ENCODE measurements at places on chromosomes 7 and 10.

DNA sequence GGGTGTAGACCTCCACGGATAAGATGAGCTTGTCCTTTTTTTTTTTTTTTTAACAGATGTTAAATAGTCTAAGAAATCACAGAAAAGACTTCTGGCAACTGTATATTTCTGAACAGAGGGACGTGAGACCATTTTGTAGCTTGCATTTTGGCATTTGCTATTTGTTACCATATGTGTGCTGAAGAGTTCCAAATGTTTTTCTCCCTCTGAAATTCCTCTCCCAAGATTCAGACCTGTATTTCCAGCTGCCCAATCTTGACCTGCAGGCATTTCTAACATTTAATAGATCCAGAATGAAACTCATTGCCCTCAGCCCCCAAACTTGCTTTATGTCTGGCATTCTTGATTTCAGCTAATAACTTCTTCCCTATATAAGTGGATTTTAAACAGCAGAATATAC is 223.1 kb upstream of the FZD1 start:
- DNase-seq = no peak

- no peak for DNase-seq
Observed at GRCh38 chr7:105738133-105738532, 138.3 kb downstream of the ATXN7L1 start.

- no peak for DNase-seq
Observed at GRCh38 chr10:70899096-70899495, 10.7 kb upstream of the PCBD1 start.

DNA sequence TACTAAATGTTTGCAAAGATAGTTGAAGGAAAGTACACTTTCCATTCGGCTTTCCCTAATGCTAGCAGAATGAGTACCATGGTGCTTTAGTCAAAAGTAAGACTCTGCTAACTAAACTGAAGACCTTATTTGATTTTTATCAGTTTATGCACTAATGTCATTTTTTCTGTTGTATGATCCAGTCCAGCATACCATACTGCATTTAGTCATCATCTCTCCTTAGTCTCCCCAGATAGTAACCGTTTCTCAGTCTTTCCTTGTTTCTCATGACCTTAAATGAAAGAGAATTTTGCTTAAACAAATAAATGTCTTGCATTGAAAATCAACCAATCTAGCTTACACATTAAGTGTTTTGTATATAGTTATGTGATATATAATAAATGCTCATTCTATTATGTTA is 529.5 kb upstream of the SEMA3D start:
- no peak for DNase-seq

DNA sequence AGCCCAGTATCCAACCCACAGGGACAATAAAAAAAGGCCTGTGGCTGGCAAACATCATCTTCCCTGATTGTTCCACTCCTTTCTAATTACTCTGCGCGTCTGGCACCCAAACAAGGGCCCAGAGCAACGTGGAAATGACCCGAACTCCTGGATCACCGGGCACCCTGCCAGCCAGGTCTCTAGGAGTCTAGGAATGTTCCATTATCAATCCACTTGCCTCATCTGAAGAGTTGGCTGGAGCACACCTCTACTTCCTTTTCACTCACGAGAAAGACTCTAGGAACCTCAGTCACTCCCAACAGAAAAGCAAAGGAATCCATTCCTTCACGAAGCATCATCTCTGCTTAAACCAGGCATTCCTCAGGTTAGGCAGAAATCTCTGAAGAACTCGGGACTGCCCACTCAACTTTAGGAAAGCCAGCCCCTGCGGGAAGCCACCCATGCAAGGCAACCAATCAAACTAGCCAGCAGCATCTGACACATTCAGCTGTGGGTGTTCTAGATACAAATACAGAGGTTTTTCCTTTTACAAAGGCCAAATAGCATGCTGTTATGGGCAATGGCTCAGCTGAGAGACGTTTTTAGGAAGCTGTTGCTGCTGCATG is 37.7 kb downstream of the ATXN7L1 start:
- DNase-seq = no peak

- DNase-seq = no peak
Observed at GRCh38 chr10:33939892-33940291, 605.4 kb upstream of the NRP1 start.

DNA sequence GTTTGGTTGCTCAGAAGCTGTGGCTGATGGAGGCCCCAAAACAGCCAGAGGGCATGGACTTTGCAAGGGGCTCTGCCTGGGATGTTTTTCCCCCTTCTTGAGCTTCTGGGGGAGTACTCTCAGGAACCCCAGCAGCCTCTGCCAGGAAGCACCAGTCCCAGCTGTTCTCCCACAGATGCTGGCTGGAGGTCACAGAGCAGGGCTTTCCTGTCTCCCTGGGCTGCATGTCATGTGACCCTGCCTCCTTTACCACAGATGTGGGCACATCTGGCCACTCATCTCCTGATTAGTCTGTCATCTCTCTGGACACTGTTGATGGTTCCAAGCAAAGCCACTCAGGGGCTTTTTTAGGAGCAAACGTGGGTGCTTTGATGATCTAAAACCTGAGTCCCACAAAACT is 136.7 kb downstream of the NEURL1 start:
- DNase-seq = no peak

DNA sequence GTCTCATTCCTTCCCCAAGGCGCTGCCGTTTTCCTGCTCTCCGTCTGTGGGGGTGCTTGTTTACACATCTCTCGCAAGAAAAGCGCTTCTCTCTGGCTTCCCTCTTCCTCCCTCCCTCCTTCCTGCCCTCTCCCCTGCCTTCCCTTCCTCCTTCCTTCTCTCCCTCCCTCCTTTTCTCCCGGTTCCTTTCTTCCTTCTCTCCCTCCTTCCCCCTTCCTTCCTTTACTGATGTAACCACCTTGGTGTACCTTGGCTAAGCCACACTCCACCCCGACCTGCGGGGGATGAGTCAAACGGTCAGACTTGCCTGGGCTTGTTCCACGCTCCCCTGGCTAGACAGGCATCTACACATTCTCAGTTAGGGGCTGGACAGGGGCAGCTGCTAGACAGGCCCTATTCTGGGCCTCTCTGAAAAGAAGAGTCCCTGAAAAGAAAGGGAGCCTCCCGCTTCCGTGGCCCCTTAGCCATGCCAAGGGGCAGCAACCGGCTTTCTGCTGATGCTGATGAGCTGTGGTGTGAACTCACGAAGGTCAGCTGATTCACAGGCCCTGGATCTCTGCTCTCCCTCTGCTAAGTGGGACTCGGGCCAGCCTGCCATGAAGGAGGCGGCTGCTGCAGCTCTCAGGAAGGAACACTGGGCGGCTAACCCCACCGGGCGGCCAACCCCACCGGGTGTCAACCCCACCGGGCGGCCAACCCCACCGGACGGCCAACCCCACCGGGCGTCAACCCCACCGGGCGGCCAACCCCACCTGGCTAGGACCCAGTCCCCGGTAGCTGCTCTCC is 216.8 kb downstream of the TCERG1L start:
- no peak for DNase-seq

DNA sequence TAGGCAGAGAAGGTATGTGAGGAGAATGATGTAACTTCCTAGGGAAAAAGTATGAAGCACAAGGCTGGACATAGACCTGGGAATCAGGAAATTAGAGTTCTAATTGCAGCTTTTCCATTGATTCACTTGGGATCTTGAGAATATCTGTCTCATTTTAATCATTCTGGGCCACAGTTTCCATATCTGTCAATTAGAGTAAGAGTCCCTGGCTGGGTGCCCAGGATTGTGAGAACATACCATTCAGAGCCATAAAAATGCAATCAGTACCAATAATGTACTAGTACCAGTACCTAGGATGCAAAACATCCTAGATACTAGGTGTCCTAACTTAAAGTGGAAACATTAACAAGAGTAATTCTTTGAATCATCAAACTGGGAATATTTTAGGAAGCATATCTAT is 29.6 kb downstream of the CAV1 start:
- no peak for DNase-seq

- no peak for DNase-seq
Observed at GRCh38 chr7:129719980-129720732, 108.6 kb downstream of the NRF1 start.

DNA sequence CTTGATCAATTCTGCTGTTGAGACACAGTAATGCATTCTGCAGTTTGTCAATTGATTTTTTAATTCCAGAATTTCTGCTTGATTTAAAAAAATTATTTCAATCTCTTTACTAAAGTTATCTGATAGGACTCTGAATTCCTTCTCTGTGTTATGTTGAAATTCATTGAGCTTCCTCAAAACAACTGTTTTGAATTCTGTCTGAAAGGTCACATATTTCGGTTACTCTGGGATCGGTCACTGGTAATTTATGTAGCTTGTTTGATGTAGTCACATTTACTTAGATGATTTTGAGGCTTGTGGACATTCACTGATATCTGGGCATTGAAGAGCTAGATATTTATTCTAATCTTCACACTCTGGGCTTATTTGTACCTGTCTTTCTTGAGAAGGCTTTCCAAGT is 67.2 kb upstream of the NME8 start:
- no peak for DNase-seq

- no peak for DNase-seq
Observed at GRCh38 chr7:152925412-152926147, 166.0 kb downstream of the ACTR3B start.

DNA sequence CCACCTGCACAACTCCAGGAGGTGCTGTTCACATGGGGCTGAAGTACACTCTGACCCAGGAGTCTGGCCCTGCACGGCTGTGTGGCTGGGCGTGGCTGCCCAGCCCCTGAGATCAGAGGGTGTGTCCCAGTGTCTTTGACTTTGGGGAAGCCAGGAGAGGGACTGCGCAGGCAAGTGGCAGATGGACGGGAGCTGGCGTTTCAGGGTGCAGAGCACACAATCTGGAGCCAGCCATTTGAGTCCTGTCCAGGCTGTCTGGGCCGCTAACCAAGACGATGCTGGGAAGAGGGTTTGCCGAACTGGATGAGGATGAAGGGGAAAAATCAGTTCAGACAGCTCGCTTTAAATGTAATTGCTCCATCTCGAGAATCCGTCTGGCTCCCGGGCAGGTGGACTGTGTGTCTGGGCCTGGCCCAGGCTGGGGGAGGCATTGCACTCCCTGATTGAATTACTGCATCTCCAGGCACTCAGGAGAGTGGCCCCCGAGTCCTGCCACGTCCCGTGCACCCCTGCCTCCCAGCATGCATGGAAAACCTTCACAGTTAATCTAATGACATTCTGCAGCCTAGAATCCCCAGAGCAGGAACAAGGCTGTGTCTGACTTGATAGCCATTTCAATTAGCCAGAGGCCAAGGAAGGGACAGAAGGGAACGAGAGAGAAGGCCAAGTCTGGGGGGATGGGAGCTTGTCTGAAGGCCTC is 120.8 kb upstream of the NANOS1 start:
- no peak for DNase-seq

DNA sequence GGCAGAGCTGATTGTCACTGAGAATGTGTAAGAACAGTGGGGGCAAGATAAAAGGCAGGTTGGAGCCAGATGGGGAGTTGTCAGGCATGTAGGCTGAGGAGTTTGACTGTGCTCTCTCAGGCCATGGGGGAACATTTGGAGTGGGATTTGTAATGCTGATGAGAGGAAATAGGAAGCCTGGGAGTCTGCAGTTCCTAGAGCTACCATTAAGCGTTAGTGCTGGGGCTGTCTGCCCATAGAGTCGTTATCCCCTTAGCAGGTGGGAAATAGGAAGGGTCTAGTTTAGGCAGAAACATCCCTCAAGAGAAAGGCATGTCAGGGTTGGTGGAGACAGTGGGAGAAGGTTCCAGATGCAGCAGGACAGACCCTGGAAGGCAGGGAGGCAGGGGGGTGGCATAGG is 75.5 kb downstream of the RPS24 start:
- DNase-seq = no peak

- DNase-seq = no peak
Observed at GRCh38 chr10:76675561-76675950, 962.1 kb downstream of the KCNMA1 start.

- DNase-seq = no peak
Observed at GRCh38 chr10:110212119-110213006, 5.0 kb downstream of the MXI1 start.

- DNase-seq = no peak
Observed at GRCh38 chr10:788796-789748, 99.6 kb upstream of the DIP2C start.

- DNase-seq = no peak
Observed at GRCh38 chr10:119320981-119321380, 113.6 kb downstream of the GRK5 start.

DNA sequence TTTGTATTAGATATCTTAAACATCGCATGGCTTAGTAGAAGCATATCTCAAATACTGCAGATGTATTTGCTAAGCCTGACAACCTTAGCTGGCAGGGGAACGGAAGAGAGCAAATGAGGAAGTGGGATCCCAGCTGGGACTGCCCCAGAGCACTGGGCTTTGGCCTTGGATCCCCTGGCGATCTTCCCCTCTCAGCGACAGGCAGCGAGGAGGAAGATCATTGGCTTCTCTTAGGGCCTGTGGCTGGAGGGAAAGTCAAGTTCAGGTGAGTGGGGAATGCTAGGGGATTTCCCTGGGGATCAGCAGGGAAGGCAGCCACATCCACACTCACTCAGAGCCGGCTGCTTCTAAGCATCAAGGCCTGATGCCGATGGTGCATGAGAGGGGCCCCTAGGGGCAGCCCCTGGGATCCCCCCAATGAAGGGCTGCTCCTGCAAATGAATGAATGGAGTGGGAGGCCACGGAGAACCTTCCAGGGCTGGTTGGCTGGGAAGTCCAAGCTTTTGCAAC is 42.0 kb downstream of the LYZL2 start:
- DNase-seq = no peak

- no peak for DNase-seq
Observed at GRCh38 chr10:29738341-29738740, 103.6 kb upstream of the SVIL start.

GRCh38 chr10:86229811-86230556 is 136.6 kb downstream of the GRID1 start:
- no peak for DNase-seq

GRCh38 chr10:101867931-101868330 is 24.3 kb upstream of the KCNIP2 start:
- no peak for DNase-seq

DNA sequence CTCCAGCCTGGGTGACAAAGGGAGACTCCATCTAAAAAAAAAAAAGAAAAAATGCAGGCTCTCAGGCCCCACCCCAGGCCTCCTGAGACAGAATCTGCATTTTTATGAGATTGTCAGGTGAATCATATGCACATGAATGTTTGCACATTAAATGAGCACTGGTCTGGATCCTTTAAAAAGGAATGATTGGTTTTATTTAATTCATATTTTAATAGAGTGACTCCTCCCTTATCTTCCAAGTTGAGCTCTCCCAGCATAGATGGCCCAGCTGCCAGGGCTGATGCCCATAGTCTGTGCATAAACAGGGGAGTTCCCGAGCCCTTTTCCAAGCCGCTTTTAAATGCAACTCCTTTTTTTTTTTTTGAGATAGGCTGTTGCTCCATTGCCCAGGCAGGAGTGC is 28.5 kb downstream of the CUX1 start:
- no peak for DNase-seq

- no peak for DNase-seq
Observed at GRCh38 chr10:43223056-43223455, 43.8 kb downstream of the RASGEF1A start.
